ENCODE measurements at places on chromosomes 6 and 20.

GRCh38 chr20:63873477-63873971 is 8.5 kb downstream of the TPD52L2 start:
- H3K36me3 ChIP-seq: peaks cover 16% of the 10 kb centered on the region
- H3K27me3 ChIP-seq: no peaks in the 10 kb centered on the region
- no peak for DNase-seq

- H3K36me3 ChIP-seq: peaks cover 35% of the 10 kb centered on the region
- no peak overlapping the region for H3K27ac ChIP-seq
- H3K4me3 ChIP-seq: no peak overlapping the region
- no peaks in the 10 kb centered on the region for H3K27me3 ChIP-seq
- DNase-seq: no peak
These were observed 166.1 kb downstream of the TMEM242 start for GRCh38 chr6:157157258-157157657.

DNA sequence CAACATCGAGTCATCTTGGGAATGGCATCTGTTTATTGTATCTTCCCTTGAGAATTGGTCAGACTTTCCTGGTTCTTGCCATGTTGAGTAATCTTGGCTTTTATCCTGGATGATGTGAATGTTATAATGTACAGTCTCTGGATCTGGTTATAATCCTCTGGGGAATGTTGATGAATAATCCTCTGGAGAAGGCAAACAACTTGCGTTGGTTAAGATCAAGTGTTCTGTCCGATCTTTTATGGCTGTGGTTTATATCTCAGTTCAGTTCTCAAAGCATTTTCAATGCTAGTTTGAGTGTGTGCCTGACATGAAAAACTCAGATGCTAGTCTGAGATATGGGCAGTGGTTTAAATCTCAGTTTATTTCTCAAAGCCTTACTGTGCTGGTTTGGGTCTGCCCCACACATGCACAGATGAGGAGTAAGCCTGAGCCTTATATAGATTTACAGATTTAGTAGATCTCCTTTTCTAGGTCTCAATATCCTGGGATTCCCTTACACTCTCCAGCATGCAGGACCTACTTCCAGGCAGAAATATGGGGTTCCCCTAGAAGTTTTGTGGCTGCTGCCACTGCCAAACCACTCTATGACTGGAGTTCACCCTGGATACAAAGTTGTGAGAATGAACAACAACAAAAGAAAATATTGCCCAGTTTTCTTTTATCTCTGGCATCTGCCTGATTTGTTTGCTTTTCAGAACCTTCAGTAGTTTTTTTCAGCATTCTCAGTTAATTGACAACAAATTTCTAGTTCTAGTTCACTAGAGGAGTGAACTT is 191.8 kb upstream of the MAN1A1 start:
- no peaks in the 10 kb centered on the region for H3K36me3 ChIP-seq
- no peaks in the 10 kb centered on the region for H3K27me3 ChIP-seq
- peak; percentile 5 for DNase-seq
- no peaks in the 10 kb centered on the region for H3K4me1 ChIP-seq
- no peak overlapping the region for H3K27ac ChIP-seq

GRCh38 chr20:52484438-52484837 is 292.9 kb upstream of the ZFP64 start:
- DNase-seq: no peak
- no peaks in the 10 kb centered on the region for H3K4me1 ChIP-seq
- H3K27ac ChIP-seq: no peak overlapping the region
- H3K4me3 ChIP-seq: no peak overlapping the region

- H3K4me1 ChIP-seq: peaks cover 31% of the 10 kb centered on the region
- H3K36me3 ChIP-seq: no peaks in the 10 kb centered on the region
- no peak overlapping the region for H3K27ac ChIP-seq
These were observed 100.4 kb downstream of the CD83 start for GRCh38 chr6:14217728-14218518.

- H3K4me3 ChIP-seq: peak overlapping the region; percentile 90
- no peaks in the 10 kb centered on the region for H3K27me3 ChIP-seq
- H3K36me3 ChIP-seq: peaks cover 56% of the 10 kb centered on the region
- peak overlapping the region; percentile 76 for H3K27ac ChIP-seq
These were observed 204 bp downstream of the ADRM1 start for GRCh38 chr20:62303062-62303339.

DNA sequence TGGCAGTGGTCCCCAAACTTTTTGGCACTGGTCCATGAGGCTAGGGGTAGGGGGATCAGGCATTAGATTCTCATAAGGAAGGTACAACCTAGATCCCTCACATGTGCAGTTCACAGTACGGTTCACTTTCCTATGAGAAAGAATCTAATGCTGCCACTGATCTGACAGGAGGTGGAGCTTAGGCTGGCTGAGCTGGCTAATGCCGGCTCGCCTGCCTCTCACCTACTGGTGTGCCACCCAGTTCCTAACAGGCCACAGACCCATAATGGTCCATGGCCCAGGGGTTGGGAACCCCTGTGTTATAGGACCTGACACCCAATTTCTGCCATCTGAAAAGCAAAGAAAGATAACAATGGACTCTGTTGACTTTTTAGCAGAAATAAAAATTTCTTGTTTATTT is 199.6 kb downstream of the GMPR start:
- no peaks in the 10 kb centered on the region for H3K27me3 ChIP-seq
- H3K36me3 ChIP-seq: peaks cover 12% of the 10 kb centered on the region
- no peak overlapping the region for H3K4me3 ChIP-seq
- DNase-seq: no peak

GRCh38 chr6:111718326-111718725 is 112.6 kb upstream of the TRAF3IP2 start:
- H3K27me3 ChIP-seq: no peaks in the 10 kb centered on the region
- H3K27ac ChIP-seq: no peak overlapping the region
- H3K4me1 ChIP-seq: no peaks in the 10 kb centered on the region

DNA sequence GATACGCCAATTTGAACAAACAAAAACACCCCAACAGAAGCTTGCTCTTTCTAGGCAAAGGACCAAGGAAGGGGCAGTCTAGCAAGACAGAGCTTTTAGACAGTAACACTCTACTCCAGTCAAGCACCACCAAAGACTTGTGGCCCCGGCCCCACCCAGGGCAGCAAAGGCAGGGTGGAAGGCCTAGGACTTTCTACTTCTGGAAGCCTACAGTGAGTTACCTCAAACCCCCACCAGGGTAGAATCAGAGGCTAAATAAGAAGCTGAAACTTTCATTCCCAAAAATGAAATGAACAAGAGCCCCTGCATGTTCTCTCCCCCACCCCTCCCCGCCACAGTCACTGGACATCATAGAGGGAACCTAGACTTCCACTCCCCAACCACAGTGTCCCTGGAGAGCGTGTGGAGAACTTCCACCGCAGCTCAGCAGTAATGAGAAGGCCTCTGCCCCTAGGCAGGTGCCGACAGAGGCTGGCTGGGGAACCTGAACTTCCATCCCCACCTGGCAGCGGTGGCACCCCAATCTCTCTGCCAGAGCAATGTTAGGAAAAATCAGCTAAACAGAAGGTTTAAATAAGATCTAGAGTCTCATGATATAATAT is 40.0 kb downstream of the KATNA1 start:
- peaks cover 12% of the 10 kb centered on the region for H3K36me3 ChIP-seq
- no peak overlapping the region for H3K4me3 ChIP-seq
- no peak overlapping the region for H3K27ac ChIP-seq
- no peak for DNase-seq
- H3K4me1 ChIP-seq: no peaks in the 10 kb centered on the region
